Activated CD4-positive, alpha-beta T cell treated with anti-CD3 and anti-CD28 coated beads, Interleukin-2, amount 10 ng/mL, durations not matched to agents 24 days and 14 days (primary cell): ENCODE measurements at places on chromosomes 12 and 14. TPM values are rescaled to one million over a fixed set of nuclear protein-coding genes. Genes with fewer than 3 reads are reported as not detected.

The MYL2 gene
- total RNA-seq, result not detected in 2 replicates

DNA sequence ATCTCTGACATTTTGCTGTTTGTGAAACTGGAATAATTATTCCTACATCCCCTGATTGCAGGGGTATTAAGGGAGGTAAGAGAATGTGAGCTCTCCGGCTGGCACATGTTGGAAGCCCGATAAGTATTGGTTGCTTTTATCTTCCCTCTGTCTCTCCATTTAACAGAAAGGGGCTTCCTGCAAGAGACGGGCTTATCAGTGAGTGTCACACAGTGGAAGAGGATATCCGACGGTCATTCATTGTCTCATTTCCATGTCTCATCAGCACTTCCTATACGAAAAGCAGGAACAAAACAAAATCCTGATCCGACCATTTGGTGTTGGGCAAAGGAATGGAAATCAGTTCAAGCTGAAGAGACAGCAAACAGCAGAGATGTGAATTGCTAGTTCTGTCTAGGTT is 10.7 kb downstream of the DYRK4 start:
- H3K27ac ChIP-seq, result no peak overlapping the region
- H3K27me3 ChIP-seq, result peaks cover 7% of the 10 kb centered on the region
- no peaks in the 10 kb centered on the region for H3K36me3 ChIP-seq
- no peak for DNase-seq

The GRIP1 gene
- total RNA-seq, result 0.26 and 0.40 TPM in 2 replicates

GRCh38 chr12:120640861-120641833 is 721 bp downstream of the CABP1 start:
- peaks cover 69% of the 10 kb centered on the region for H3K27me3 ChIP-seq
- peaks cover 9% of the 10 kb centered on the region for H3K4me1 ChIP-seq
- DNase-seq, result peak; percentile 89
- H3K27ac ChIP-seq, result no peak overlapping the region
- H3K4me3 ChIP-seq, result peak overlapping the region; percentile 80

The MGAT4C gene
- not detected in 2 replicates for total RNA-seq

The PLA2G1B gene
- not detected in 2 replicates for total RNA-seq

The SETD1B gene
- 26.6 and 29.2 TPM in 2 replicates for total RNA-seq

- H3K27me3 ChIP-seq, result no peaks in the 10 kb centered on the region
- no peak overlapping the region for H3K27ac ChIP-seq
- H3K4me1 ChIP-seq, result no peaks in the 10 kb centered on the region
- no peak for DNase-seq
- H3K36me3 ChIP-seq, result no peaks in the 10 kb centered on the region
These were observed 233.6 kb downstream of the C12orf50 start for GRCh38 chr12:87795555-87795954.

DNA sequence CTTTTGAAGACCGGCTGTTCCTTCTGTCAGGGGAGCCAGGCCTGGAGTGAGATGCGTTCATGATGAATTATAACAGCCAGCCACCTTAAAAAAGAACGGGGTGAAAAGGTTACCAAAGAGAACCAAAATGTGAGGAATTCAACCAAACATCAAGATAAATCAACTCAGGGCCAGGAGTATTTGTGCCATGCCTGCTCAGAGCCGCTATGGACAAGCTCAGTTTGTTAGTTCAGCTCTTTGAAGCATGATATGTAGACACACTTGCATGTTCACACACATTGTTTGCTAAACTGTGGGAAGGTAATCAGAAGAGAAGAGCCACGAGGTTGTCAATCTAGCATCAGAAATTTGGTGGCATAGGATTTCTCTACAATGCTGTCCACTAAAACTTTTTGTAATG is 367.4 kb upstream of the TBX3 start:
- H3K27ac ChIP-seq, result no peak overlapping the region
- no peak overlapping the region for H3K4me3 ChIP-seq
- no peaks in the 10 kb centered on the region for H3K4me1 ChIP-seq
- H3K27me3 ChIP-seq, result no peaks in the 10 kb centered on the region
- no peak for DNase-seq
- no peaks in the 10 kb centered on the region for H3K36me3 ChIP-seq

The MYF6 gene
- not detected in 2 replicates for total RNA-seq

- no peaks in the 10 kb centered on the region for H3K4me1 ChIP-seq
- H3K27ac ChIP-seq, result no peak overlapping the region
- H3K4me3 ChIP-seq, result no peak overlapping the region
- DNase-seq, result no peak
These were observed 1231.7 kb upstream of the TMEM132C start for GRCh38 chr12:127035011-127035879.

The SLC25A21 gene
- not detected in 2 replicates for total RNA-seq

GRCh38 chr14:64266239-64266638 is 27.9 kb downstream of the ESR2 start:
- H3K27ac ChIP-seq, result peak overlapping the region; percentile 56
- peaks cover 7% of the 10 kb centered on the region for H3K36me3 ChIP-seq
- DNase-seq, result peak; percentile 63
- peaks cover 20% of the 10 kb centered on the region for H3K4me1 ChIP-seq
- no peaks in the 10 kb centered on the region for H3K27me3 ChIP-seq

DNA sequence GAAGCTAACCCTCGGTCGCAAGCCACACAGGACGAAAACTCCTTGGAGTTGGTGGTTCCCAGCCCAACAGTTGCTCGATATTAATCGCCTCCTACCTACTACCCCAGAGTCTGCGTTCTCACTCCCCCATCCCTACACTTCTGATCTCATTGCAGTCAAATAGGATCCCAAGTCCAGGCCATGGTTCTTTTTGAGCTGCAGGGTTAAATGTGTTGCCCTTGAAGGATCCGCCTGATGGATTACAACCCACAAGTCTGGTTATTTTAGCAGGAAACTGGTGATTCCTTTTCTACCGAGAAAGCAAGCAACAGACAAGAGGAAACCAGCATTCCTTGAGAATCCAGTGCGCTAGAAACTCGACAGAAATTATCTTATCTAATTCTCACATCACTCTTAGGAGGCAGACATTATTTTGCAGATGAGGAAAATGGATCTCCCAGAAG is 785 bp upstream of the NIN start:
- peaks cover 45% of the 10 kb centered on the region for H3K4me1 ChIP-seq
- H3K27ac ChIP-seq, result peak overlapping the region; percentile 93
- peaks cover 20% of the 10 kb centered on the region for H3K36me3 ChIP-seq
- peaks cover 12% of the 10 kb centered on the region for H3K27me3 ChIP-seq
- DNase-seq, result no peak

The DNAJC22 gene
- not detected in 2 replicates for total RNA-seq

GRCh38 chr12:57888409-57889157 is 42.1 kb upstream of the CTDSP2 start:
- H3K4me3 ChIP-seq, result peak overlapping the region; percentile 20
- H3K27ac ChIP-seq, result no peak overlapping the region
- peak; percentile 73 for DNase-seq
- peaks cover 7% of the 10 kb centered on the region for H3K27me3 ChIP-seq

DNA sequence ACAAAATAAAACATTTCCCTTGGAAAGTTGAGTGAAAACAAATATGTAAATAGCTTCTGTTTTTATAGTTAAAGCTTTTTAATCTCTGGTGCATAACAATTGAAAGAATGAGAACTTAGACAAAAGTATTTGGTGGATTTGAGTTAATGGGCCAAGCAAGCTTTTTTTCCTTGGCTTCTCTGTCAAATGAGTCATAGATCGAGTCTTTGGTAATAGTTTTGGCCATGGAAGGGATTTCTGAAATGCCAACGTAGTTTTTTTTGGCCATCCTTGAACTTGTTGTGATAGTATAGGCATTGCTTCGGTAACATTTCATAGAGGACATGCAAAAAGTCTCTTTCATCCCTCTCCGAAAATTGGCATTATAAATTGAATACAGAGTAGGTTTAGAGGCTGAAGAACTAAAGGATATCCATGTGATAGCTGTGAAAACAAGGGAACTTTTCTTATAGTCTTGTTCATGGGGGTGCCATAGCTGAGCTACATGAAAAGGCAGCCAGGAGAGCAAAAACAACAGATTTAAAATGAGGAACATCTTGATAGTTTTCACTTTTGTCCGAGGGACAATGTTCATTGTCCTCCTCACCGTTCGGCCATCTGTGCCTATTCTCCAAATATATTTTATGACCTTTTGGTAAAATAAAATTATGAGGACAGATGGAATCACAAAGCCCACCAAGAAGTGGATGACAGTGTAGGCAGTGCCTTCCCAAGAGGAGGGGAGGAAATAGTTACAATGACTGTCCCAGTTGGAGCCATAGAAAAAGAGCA is 34.7 kb downstream of the GPR19 start:
- H3K27me3 ChIP-seq, result no peaks in the 10 kb centered on the region
- H3K4me1 ChIP-seq, result no peaks in the 10 kb centered on the region

DNA sequence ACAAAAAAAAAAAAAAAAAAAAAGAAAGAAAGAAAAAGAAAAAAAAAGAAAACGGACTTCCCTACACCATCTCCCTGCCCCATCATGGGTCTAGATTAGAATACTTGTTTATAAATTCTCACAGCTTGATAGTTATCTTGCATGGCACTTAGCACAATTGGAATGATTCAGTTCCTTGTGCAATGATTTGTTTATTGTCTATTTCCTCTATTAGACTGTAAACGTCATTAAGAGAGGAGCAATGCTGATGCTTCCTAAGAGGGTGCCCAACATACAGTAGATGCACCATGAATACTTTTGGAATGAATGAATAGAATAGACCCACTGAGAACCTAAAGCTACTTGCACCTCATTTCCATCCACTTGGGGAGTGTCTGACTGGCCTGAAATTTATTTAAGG is 40.8 kb downstream of the PAX9 start:
- no peak for DNase-seq
- no peak overlapping the region for H3K4me3 ChIP-seq
- no peaks in the 10 kb centered on the region for H3K36me3 ChIP-seq
- no peak overlapping the region for H3K27ac ChIP-seq

GRCh38 chr14:68418174-68419118 is 374.4 kb downstream of the ZFP36L1 start:
- no peaks in the 10 kb centered on the region for H3K36me3 ChIP-seq
- H3K4me3 ChIP-seq, result no peak overlapping the region
- no peaks in the 10 kb centered on the region for H3K27me3 ChIP-seq
- H3K4me1 ChIP-seq, result peaks cover 6% of the 10 kb centered on the region
- no peak overlapping the region for H3K27ac ChIP-seq

DNA sequence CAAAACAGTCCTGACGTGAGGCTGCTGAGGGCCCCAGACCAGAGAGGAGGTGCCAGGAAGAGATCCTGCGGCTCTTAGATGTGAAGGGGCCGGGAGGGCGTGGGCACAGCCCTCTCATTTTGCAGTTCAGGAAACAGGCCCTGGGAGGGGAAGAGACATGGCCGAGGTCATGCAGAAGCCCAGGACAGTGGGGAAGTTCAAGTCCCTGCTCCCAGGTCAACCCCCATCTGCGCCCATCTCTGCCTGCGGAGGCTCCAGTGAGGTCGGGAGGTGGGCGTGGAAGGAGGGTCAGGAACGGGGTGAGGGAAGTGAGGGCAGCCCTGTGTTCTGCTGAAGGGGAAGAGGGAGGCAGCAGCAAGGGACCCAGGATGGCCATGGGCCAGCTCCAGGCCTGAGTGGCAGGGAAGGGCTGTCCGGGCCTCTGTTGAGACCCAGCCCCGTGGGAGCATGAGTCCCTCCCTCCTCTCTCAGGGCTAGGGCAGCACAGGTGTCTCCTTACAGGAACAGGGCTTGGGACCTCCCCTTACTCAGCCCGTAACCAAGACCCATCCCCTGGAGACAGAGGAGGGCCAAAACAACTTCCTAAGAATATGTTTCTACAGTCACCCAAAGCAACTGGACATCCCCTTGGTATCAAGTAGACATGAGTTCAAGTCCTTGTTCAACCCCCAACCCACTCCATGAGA is 90.8 kb downstream of the LGMN start:
- H3K4me3 ChIP-seq, result peak overlapping the region; percentile 20
- H3K4me1 ChIP-seq, result peaks cover 62% of the 10 kb centered on the region
- no peaks in the 10 kb centered on the region for H3K27me3 ChIP-seq
- no peak for DNase-seq

DNA sequence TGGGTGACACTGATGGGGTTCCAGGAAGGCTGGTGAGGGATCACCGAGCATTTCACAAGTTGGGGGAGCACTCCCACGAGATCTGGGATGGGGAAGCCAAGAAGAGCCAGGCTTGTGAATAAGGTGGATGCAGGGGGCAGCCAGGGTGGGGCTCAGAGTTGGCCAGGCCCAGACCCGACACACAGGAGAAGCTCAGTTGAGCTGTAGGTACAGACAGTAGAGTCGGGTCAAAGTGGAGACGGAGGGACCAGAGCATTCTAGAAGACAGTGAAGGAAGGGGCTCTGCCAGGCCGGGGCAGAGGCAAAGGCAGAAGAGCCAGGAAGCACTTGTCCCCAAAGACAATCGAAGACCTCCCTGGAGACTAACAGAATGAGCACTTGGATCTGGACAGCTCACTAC is 70.9 kb upstream of the BCL11B start:
- peaks cover 2% of the 10 kb centered on the region for H3K4me1 ChIP-seq
- H3K4me3 ChIP-seq, result no peak overlapping the region
- no peak for DNase-seq
- H3K27me3 ChIP-seq, result peaks cover 14% of the 10 kb centered on the region
- no peak overlapping the region for H3K27ac ChIP-seq
